ENCODE measurements at places on chromosomes 2 and 18.

GRCh38 chr2:10584843-10585475, 104.8 kb downstream of the NOL10 start:
- DNase-seq, result peak; percentile 81

GRCh38 chr2:16640867-16641266, 24.8 kb downstream of the CYRIA start:
- DNase-seq, result no peak

GRCh38 chr2:28052691-28053090, 162.2 kb downstream of the BABAM2 start:
- DNase-seq, result no peak

- no peak for DNase-seq
These were observed 137.3 kb downstream of the TRIB2 start for GRCh38 chr2:12854001-12854530.

DNA sequence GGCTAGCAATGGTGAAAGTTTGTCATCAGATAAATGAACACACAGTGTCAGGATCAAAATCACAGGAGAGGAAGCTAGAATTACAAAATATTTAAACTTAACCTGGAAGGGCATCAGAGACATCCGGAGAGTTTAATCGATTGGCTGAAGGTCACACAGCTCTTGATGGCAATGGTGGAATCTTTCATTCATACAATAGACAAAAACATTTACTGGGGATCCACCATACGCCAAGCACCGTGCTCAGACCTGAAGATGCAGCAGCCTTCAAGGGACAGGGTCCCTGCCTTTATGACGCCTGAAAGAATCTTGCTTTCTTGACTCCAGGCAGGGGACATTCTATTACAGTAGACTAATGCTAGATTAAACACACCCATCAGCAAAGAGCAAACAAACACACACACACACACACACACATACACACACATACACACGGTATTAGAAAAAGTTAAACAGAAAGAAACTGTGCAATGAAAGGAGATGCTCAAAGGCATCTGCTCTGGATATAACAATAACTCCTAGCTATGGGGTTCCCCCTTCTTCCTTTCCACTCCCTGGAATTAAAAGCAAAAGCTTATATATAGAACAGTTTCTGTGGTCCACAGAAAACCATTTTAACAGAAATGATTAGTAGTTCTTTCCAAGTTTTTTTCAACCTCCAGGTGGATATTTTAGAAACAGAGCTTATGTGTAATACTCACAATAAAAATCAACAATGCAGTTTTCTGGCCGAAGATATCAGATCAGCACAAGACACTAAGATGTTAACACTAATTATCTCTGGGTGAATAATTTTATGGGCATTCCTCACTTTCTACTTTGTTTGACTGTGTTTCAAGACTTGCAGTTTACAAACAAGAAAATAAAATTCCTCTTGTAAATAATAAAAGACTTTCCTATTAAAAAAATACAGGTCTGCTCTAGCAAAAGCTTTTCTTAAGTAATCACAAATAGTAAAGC, 151.7 kb downstream of the ANKRD44 start:
- DNase-seq, result no peak

GRCh38 chr18:73549236-73549635, 598.4 kb downstream of the FBXO15 start:
- DNase-seq, result no peak

DNA sequence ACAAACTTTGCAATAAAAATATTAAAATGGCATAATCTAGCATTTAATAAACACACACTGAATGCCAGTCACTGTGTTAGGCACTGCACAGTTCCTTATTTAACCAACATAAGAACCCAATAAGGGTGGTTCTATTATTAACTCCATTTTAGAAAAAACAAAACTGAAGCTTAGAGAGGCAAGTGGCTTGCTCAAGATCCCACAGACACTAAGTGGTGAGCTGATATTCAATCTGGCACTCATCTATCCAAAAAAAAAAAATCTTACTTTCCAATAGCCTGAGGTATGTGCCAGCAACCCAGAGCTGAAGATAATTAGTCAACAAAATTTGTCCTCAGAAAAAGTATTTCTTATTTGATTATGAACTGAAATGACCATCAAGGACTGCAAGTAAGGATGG, 799 bp downstream of the CYTIP start:
- no peak for DNase-seq

DNA sequence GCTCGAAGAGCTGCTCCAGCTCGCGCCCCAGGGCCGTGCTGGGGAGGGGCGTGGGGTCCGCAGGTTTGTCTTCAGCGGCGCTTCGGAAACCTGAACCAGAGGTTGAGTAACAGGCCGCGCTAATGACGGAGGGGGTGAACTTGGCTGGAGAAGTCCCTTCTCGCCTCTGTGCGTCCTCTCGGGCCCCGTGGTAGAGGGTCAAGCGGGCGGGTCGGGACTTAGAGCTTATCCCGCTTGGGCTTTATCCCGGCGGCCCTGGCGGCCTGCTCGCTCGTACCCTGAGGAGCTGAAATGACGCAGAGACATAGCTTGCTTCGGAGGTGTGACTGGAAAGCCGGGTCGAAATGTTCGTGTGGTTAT, 479 bp downstream of the RNMT start:
- DNase-seq, result no peak

- DNase-seq, result no peak
These were observed 122.5 kb downstream of the PLA2R1 start for GRCh38 chr2:159939946-159940345.

GRCh38 chr2:224160917-224161316, 121.8 kb upstream of the SERPINE2 start:
- DNase-seq, result no peak

DNA sequence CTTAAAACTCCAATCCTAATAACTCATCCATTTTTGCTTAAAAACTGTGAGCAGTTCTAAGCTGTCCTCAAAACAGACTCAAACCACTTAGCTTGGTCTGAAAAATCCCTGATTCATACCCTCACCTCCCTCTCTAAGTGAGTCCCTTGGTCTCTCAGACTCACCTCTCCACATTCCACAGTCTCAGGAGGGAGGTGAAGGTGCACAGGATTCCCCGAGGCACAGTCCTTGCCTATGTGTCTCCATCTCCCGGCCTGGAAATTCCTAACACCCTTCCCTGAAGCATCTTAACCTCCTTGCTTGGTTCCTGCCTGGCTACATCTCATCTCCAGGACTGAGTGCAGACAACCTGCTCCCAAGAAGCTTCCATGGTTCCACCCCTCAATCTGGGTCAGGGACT, 45.0 kb downstream of the CYRIA start:
- no peak for DNase-seq

- no peak for DNase-seq
These were observed 84.3 kb downstream of the EFEMP1 start for GRCh38 chr2:55839182-55839819.

DNA sequence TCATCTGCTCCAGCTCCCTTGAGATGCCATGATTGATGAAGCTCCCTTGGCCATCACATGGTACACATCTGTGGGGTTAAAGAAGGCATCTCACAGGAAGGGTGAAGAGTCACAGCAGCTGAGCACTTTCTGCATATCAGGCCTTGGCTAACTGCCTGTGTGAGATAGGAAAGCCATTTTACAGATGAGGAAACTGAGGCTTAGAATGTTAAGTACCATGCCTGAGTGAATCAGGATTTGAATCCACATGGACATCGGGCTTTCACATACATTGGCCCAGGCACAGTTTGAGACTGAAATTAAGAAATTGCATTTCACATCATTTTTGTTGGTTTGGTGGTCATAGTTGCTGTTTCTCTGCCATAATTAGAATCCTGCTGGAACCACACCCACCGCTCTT, 126.8 kb downstream of the BCL2L11 start:
- DNase-seq, result no peak

DNA sequence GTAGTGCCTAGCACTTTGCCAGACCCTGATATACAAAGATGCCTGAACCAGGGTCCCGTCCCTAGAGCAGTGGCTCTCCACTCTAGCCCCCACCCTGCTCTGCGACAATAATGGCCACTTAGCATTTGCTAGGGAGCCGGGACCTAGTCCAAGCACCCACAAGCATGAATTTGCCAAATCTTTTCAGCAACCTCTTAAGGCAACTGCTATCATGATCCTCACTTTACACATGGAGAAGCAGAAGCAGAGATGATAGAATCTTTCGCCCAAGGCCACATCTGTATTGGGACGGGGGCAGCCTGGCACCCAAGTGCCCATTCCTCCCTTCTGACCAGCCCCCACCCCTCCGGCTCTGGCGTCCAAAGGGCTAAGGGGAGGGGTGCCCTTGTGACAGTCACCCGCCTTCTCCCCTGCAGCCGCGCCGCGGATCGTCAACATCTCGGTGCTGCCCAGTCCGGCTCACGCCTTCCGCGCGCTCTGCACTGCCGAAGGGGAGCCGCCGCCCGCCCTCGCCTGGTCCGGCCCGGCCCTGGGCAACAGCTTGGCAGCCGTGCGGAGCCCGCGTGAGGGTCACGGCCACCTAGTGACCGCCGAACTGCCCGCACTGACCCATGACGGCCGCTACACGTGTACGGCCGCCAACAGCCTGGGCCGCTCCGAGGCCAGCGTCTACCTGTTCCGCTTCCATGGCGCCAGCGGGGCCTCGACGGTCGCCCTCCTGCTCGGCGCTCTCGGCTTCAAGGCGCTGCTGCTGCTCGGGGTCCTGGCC, 13.0 kb downstream of the SIGLEC15 start:
- DNase-seq, result no peak

DNA sequence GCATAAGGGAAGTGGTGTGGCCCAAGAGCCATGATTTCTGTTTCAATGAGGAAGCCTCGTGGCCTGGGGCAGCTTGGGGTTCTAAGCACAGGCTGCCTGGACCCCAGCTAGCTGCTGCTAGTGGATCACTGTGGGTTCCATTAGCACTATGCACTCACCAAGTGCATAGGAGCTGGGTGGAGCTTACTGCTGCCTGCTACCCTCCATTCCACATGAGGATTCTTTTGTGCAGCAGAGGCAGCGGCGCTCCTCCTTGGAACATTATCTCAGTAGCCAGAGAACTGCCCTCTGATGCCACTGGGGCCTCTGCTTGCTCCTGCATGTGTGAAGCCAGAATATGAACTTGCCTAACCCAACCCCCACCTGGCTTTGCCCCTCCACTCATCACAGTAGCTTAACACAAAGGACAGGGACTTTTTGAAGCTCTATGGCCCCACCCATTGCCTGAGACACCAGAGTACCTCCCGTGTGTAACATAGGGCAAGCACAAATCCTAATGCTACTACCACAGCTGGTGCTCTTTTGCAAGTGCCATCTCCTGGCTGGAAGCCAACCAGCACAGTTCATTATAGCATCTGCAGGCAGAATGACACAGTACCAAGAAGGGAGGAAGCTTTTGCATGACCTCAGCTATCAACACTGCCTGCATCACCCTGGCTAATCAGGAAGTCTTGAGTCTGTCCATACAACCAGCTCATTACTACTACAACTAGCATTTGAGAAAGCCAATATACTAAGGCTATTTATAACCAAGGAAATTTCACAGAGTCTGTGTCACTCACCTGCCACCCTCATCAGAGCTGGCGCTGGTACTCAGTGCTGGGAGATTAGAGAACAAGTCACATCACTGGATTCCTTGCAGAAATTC, 297.0 kb upstream of the GULP1 start:
- DNase-seq, result no peak

DNA sequence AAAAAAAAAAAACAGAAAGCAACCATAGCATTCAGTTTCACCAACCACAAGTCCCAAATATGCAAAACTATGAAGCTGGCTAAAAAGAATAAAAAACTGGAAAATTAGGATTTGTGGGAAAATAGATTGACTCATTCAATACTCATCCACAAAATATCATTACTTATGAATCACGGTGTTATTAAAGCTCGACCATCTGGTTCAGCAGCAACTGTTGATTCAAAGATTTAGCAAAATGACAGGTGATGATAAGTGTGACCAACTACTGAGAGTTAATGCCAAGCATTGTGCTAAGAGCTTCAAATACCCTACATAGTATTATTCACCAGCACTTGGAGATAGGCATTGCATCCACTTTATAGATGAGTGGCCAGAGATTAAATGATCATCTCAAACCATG, 26.2 kb upstream of the XDH start:
- DNase-seq, result peak; percentile 90

DNA sequence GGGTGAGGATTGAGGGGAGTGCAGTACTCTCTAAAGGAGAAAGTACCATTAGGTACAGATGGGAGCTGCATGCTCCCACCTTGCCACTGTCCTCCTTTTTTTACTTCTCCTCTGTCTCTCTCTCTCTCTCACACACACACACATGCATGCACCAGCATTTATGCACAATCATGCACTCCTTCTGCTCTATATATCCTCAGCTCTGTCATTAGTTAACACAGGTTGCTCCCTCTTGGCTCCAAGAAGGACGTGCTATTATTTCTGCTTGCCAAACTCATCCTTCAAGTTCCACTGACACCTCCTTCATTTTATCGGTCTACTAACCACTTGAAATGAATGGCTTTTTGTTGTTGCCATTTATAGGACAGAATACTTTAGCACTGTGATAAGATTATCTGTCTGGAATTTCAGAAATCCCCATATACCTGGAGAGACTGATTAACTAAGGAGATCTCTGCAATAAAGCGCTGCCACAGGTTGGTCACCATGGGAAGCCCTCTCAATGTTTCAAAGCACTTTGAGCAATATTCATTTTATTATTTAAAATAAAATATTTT, 178.5 kb upstream of the TRIB2 start:
- no peak for DNase-seq

- DNase-seq, result no peak
These were observed 227.6 kb downstream of the SATB2 start for GRCh38 chr2:199230091-199230490.

Data from AG09309 (cell line).